ENCODE measurements at places on chromosomes 6 and 20.

DNA sequence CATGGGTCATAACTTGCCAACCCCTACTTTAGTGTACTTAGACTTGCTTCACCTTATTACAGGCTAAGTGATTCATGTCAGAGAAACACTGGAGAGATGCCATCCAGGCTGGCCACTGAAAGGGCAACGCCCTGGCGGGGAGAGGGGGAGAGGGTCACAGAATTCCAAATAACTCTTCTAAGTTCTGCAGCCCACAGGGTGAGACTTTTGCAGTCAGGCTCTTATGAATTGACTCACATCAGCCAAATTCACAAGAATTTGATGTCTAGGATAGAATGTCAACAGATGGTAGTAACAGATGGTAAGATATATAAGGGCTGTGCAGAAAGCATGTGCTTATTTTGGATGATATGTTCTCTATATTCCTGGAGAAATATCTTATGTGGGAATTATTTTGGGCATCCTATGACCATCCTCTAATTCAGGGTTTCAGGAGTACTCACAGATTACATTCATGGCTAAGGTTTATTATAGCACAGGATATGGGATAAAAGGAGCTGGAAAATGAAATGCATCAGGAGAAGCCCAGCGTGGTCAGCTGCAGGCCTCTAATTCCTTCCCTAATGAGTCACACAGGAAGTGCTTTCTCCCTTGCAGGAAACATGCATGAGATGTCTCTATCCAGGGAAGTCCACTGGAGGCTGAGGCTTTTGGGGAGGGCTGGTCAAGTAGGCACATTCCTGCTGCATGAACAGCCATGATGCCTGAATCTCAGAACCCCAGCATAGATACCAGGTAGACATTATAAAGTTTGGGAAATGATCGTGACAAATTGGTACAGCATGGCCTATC is 58.7 kb upstream of the RIN2 start:
- no peak for DNase-seq

GRCh38 chr20:39638731-39639130 is 676.6 kb downstream of the DHX35 start:
- no peak for DNase-seq

DNA sequence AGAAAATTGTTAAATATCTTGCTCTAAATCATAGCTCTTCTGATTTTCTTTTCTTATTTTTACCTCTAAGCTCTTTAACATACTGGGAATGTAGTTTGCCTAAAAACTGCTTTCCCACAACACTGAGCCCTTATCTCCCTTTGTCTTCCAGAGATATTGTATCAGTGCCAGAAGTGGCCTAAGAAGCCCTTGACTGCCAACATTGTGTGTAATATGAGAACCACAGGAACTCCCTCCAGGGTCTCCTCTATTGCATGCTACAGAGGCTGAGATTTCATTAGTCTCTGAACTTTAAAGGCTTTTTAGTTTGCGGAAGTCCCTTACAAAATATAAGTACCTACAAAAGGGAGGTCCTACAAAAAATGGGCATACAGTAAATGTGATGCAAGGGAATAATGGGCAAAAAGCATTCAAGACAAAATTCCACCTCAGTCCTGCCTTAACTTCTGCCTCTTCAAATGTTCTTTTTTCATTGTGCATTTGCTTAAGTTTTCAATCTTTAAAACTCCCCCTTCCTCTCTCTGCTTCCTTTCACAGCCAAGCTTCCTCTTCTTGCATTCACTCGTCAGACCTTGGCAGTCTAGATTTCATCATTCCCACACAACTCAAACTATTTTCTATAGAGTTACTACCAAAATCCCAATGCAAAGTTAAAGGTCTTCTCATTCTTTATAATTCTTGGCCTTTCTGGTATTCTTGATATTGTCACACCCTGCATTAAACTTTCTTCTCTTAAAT is 76.5 kb downstream of the ADGRG6 start:
- DNase-seq: no peak

GRCh38 chr6:160426136-160426535 is 78.0 kb downstream of the SLC22A3 start:
- DNase-seq: no peak

- no peak for DNase-seq
These were observed 2.1 kb downstream of the HNF4A start for GRCh38 chr20:44357555-44358125.

DNA sequence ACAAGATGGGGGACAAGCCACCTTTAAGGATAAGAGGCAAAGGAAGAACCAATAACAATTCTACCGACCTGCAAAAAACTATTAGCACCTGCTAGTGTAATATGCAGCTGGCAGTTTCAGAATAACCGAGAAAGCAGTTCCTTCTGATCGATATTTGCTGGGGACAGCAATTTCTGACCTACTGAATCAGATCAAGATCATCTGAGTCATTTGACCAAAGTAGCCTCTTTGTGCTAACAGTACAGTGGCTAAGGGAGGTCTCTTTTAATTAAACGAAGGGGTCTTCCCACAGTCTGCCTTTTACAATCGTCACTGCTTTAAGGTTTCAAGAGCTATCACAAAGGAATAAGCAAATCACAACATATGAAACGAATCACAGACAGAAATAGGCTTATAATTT is 318.9 kb downstream of the BTBD9 start:
- DNase-seq: no peak

DNA sequence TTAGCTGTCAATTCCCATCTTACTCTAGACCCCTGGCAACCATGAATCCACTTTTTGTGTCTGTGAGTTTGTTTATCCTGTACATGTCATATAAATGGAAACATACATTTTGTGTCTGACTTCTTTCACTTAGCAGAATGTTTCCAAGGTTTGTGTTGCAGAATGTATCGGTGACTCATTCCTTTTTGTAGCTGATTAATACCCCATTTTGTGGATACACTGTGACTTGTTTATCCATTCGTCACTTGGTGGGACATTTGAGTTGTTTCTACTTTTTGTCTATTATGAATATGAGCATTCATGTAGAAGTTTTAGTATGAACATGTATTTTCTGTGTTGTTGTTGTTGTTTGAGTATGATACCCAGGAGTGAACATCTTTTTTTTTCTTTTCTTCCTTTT is 21.4 kb downstream of the CDYL start:
- no peak for DNase-seq

DNA sequence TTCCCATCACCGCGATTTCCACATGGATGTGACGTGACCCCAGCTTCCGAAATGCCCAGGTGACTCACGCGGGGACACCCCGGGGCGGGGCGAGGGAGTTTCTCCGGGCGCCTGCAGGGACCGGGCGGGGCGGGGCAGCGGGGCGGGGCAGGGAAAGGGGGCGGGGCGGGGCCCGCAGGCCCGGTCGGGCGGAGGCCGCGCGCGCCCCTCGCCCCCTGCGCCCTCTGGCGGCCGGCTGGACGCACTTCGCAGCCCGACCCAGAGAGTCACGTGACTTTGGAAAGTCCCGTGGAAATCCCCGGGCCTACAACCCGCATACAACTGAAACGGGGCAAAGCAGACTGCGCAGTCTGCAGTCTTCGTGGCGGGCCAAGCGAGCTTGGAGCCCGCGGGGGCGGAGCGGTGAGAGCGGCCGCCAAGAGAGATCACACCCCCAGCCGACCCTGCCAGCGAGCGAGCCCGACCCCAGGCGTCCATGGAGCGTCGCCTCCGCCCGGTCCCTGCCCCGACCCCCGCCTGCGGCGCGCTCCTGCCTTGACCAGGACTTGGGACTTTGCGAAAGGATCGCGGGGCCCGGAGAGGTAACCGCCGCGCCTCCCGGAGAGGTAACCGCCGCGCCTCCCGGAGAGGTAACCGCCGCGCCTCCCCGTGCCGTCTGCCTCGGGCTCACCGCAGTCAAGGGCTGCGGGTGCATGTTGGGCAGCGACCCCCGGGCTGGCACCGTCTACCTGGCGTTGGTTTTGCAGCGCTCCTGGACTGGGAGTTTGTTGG is at the start of gene TNFAIP3:
TNFAIP3 (plus strand) TSS at position 346 of the 771 bp plus-strand sequence. CDS start 3,969 bp downstream, outside the sequence.
- peak; percentile 96 for DNase-seq

GRCh38 chr20:36092398-36093024 is 62.0 kb upstream of the EPB41L1 start:
- DNase-seq: no peak

DNA sequence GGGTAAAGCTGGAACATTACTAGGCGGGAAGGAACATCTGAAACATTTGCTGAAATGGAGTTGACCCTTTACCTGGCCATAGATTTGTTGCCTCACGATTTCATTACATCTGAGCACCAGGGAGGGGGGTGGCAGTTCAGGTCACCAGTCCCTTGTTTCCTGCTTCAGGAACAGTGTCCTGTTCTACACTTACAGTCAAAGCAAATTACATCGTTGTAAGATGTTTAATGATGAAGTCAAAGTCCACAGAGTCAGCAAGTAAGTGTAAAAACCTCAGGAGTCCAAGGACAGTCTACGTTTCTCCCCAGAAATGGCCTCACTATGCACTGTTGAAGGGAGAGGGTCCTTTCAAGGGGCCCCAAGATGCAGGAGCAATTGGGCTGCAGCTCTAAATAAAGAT is 8.9 kb upstream of the MICB start:
- no peak for DNase-seq

- DNase-seq: no peak
These were observed 253.4 kb upstream of the KCNG1 start for GRCh38 chr20:51276296-51276695.

- DNase-seq: no peak
These were observed 45.1 kb downstream of the RAMACL start for GRCh38 chr6:166541366-166541765.

GRCh38 chr6:169965239-169965638 is 213.8 kb downstream of the ERMARD start:
- no peak for DNase-seq

GRCh38 chr6:45454008-45454911 is 76.5 kb upstream of the SUPT3H start:
- DNase-seq: no peak

DNA sequence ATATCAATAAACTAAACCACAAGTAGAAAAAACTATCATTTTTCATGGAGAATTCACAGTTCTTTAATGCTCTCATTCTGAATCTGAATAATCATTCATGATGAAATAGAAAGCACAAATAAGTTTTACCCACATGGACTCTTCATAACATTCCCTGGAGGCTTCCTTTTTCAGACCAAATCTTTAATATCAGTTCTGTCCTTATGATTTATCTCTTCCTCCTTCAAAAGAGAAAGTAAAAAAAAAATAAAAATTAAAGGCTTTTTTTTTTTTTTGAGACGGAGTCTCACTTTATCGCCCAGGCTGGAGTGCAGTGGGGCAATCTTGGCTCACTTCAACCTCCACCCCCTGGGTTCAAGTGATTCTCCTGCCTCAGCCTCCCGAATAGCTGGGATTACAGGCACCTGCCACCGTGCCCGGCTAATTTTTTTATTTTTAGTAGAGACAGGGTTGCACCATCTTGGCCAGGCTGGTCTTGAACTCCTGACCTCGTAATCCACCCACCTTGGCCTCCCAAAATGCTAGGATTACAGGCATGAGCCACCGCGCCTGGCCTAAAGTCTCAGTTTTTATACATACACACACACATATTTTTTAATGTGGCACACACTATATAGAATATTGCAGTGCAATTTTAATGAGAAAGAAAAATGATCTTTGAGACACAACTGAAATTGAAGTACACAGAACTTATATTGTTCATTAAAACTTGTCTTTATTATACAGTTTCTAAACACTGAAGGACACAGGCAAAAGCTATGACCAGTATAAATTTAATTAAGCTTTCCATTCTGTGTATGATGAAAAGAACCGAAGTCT is 31.9 kb upstream of the ZNF217 start:
- DNase-seq: no peak

- no peak for DNase-seq
These were observed 36.1 kb upstream of the MAP7 start for GRCh38 chr6:136586295-136586694.

DNA sequence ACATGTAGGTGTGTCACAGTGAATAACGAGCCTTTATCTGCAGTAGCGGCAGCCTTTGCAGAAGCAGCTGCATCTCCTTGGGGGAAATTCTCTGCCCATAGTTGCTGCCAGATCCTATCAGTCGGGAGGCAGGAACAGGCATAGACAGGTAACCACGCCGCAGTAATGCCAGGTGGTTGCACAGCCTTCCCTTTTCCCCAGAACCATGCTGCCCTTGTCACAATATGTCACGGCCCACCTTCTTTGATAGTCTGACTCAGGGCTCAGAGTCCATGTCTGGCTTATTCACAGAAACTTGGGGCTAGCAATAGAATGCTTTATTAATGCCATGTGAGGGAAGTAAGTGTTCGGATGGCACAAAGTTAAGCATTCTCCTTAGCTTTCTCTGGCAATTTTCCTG is 76.6 kb downstream of the F13A1 start:
- no peak for DNase-seq

DNA sequence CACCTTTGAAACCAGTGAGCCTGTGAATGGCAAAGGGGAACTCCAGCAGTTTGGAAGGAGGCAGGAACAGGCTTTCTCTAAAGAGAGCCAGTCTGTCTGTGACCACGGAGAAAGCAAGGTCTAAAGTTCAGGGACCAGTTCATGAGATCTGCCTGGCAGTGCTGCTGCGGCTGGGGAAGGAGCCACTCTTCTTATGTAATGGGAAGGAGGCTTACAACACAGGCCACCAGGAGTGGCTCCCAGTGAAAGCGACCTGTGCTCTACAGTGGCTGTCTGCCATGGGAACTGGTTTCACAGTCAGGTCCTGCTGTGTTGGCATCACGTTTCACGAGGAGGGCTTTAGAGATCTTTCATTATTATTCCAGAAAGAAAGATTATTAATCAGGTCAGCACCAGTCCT is 291.9 kb upstream of the PRDM1 start:
- DNase-seq: no peak

- DNase-seq: no peak
These were observed 48.2 kb upstream of the LRRC1 start for GRCh38 chr6:53746442-53747103.

DNA sequence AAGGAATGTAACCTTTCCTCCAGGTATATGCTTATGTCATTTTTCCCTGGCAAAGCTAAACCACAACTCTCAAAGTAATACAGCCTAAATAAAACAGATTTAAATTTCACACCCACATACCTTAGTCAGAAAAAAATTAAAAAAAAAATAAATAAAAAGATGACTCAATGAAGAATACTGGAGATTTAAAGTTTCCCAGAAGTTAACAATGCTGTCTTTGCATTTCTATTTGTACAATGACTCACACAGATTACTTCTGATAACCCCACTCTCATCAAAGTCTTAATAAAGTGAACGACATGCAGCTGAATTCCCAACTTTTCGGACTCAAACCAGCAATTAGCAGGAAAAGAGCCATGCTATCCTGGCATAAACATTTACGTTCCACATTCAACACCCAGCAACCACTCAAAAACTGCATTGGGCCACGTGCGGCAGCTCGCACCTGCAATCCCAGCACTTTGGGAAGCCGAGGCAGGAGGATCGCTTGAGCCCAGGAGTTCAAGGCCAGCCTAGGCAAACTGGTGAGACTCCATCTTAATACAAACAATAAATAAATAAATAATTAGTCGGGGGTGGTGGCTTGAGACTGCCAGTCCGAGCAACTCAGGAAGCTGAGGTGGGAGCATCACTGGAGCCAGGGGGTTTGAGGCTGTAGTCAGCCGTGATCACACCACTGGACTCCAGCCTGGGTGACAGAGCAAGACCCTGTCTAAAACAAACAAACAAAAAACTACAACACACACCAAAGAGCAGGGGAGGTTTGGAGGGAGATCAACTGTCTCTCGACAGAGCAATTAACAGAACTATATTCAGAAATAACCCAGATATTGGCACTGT is 130.5 kb downstream of the WDR27 start:
- DNase-seq: no peak

GRCh38 chr6:108524528-108525248 is 36.0 kb upstream of the FOXO3 start:
- DNase-seq: no peak

- DNase-seq: no peak
These were observed 29.4 kb upstream of the RPS6KA2 start for GRCh38 chr6:166656230-166657151.

All from CD4-positive, alpha-beta T cell treated with Interleukin-6 at 100 ng/mL for 8 hours (primary cell).